ENCODE measurements at places on chromosomes 12 and 14.

- peak; percentile 76 for DNase-seq
These were observed 50.6 kb upstream of the FUT8 start for GRCh38 chr14:65361920-65362319.

- no peak for DNase-seq
These were observed 696.1 kb upstream of the TMEM132C start for GRCh38 chr12:127570793-127571360.

GRCh38 chr14:34749408-34749807 lies 35.0 kb upstream of the CFL2 start:
- no peak for DNase-seq

DNA sequence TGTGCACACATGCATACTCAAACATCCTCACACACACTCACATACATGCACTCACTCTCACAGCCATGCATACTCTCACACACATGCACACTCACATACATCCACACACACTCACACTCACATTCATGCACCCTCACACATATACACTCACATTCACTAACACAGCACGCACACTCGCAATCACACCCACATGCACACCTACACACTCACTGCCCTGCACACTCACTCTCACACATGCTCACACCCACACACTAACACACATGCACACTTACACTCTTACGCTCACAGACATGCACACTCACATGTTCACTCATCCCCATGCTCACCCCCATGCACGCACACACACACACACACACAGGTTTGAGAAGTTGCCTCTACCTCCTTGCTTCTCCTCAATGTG lies 63.2 kb upstream of the SFSWAP start:
- no peak for DNase-seq

DNA sequence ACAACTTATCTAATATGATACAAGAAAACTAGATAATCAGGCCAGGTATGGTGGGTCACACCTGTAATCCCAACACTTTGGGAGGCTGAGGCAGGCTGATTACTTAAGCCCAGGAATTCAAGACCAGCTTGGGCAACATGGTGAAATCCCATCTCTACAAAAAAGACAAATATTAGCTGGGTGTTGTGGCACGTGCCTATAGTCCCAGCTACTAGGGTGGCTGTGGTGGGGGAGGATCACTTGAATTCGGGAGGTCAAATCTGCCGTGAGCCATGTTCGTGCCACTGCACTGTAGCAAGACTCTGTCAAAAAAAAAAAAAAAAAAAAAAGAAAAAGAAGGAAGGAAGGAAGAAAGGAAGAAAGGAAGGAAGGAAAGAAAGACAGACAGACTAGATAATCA lies 27.0 kb downstream of the ZCRB1 start:
- DNase-seq, result no peak

GRCh38 chr12:94922561-94922960 lies 80.9 kb downstream of the NDUFA12 start:
- DNase-seq, result no peak

- no peak for DNase-seq
These were observed 21.8 kb upstream of the SPPL3 start for GRCh38 chr12:120925740-120926563.

GRCh38 chr12:131133994-131134393 lies 180.3 kb downstream of the ADGRD1 start:
- DNase-seq, result no peak

DNA sequence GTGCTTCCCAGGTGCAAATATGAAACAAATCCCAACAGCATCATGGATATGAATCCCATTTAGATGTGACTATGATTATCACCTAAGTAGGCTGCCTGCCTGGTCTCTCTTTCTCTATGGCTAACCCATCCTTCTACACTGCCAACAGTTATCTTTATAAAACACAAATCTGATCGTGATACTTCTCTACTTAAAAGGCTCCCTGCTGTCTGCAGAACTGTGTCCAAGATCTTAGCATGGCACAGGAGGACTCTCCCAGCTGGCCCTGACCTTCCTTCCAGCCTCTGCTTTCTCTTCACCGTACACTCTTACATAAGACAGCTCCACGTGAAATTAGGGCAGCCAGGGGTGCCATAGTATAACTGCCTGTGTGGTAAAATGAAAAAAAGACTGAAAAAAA lies 3.5 kb upstream of the SRGAP1 start:
- no peak for DNase-seq
